ENCODE measurements at places on chromosomes 7 and 10.
A peak's percentile ranks its signal among the peaks of the same experiment; 100 is the strongest.

DNA sequence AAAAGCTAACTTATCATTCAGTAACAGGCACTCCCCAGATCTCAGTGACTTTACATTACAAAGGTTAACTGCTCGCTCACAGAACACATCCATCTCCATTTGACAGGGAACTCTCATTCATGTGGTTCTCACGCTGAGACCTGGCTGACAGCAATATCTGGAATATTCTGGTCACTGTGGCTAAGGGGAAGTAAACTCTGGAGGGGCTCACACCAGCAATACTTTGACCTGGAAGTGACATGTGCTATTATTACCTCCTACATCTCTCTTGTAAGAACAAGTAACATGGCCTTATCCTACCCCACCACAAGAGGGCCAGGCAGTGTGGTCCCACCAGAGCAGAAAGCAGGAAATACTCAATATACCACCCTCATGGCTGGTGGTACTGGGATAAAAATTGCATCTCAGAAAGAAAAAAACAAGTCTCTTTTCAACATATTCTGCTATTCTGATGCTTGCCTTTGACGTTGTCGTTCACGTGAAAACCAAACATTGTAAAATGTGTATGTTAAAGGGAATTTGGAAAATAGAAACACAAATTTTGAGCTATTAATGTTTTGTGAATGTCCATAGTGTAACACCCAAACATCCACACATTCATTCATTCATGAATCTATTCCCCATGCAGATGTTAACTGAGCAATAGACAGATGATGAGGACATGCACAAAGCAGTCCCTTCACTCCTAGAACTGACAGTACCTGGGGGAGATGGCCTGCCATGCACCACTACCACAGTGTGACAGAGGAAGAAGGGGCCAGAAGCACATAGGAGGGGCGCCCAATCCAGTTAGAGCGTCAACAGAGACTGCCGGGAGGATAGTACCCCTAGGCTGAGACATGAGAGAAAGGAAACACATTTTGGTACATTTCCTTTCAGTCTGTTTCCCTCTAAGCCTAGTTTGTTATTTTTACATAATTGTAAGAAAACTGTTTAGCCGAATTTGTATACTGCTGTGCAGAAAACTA is 166.0 kb upstream of the SP4 start:
- peak; percentile 28 for DNase-seq

- no peak for DNase-seq
These were observed 410.3 kb upstream of the SHH start for GRCh38 chr7:156222611-156223010.

- DNase-seq, result no peak
These were observed 4.7 kb downstream of the TMEM236 start for GRCh38 chr10:17756557-17757217.

DNA sequence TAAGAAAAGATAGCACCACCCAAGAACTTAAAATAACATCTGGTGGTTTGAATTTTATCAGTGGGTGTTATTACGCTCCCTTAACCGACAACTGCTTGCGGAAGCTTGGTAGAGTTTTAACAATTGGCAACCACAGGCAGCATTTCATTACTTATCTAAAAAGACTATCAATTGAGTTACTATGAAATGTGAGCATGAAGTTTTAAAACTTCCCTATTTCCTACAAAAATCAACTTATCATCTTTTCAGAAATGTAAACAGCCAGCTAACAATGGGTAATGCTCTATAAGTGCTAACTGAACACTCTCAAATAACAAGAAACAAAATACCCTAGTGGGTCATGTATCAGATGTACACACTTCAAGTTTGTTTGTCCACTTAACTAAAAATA is 68.8 kb downstream of the OSBPL3 start:
- peak; percentile 31 for DNase-seq

GRCh38 chr7:20238754-20239324 is 21.7 kb upstream of the MACC1 start:
- DNase-seq, result no peak

DNA sequence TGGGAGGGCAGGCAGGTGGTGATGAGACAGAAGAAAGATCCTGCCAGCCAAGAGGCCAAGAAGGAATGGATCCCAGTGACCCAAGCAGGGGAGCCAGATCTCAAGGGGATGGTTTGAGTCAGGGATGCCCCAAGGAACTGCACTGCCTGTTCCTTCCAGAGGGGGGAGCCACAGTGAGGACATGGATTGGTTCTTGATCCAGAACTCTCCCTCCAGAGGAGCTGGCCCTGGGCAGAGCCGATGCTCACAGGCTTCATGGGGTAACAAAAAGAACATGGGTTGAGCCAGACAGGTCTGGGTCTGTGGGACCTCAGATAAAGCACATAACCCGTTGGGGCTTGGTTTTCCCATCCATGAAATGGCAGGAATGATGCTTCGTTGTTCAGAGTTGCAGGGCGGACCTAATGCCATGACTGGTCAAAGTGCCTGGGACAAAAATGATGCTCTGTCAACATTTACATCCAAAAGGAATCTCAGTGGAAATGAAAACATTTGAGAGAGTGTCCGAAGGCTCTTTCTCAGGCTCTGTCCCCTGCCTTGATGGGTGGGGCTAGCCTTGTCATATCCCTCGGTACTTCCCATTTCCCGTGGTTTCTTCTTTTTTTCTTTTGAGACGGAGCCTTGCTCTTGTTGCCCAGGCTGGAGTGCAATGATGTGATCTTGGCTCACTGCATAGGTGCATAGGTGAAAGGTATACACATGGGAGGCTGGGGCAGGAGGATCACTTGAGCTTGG is 4.7 kb upstream of the DENND2A start:
- DNase-seq, result peak; percentile 24

DNA sequence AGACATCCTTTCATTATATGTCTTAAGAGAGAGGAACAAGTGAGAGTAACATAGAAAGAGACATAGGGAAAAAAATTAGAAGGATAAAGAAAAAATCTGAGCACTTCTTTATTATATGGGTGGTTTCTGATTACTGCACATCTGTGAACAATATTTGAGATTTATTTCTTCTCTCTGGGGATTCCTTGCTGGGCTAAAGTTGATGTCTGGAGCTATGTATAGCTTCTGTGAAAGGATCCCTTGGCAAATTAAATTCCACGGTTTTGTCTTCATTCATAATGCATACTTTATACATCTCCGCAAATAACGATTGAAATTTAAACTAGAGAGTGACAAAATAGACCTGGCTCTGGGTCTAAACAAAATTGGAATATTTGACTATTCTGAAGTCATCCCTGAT is 232.2 kb upstream of the CTBP2 start:
- DNase-seq, result no peak

- no peak for DNase-seq
These were observed 8.6 kb downstream of the TRIM56 start for GRCh38 chr7:101093906-101094305.

DNA sequence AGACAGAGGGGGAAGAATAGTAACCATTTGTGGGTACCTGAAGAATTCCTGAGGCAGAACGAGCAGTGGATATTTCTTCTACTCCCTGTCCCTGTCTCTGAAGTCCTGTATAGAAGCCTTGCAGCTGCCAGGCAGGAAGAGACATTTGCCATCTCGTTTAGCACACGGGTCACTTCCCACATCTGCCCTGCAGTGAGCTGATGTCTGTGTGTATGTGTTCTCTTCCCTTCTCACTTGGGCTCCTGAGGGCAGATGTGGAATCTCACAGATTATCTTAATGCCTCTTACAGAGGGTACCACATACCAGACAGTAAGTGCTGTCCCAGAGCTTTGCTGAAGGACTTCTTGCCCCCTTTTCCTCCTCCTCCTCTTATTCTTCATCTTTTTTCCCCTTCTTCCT is 14.1 kb upstream of the TRPV6 start:
- DNase-seq, result no peak

GRCh38 chr10:47165711-47166404 is 134.1 kb upstream of the GDF10 start:
- no peak for DNase-seq

DNA sequence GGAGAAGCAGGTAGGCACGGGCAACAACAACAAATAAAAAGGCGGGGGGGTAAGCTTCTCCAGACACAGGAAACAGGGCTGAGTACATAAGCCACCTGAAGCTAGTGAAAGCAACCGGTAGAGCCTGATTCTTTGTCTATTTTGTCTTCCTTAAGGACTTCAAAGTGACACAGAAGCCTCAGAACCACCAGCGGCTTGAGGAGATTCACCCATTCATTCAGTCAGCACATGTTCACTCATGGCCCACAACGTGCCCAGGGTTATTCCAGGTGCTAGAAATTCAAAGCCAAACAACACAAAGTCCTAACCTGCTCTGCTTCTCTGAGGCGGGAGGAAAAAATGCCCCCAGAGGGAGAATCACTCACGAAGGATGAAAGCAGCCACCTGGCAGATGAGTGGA is 69.3 kb upstream of the C7orf33 start:
- DNase-seq, result no peak

DNA sequence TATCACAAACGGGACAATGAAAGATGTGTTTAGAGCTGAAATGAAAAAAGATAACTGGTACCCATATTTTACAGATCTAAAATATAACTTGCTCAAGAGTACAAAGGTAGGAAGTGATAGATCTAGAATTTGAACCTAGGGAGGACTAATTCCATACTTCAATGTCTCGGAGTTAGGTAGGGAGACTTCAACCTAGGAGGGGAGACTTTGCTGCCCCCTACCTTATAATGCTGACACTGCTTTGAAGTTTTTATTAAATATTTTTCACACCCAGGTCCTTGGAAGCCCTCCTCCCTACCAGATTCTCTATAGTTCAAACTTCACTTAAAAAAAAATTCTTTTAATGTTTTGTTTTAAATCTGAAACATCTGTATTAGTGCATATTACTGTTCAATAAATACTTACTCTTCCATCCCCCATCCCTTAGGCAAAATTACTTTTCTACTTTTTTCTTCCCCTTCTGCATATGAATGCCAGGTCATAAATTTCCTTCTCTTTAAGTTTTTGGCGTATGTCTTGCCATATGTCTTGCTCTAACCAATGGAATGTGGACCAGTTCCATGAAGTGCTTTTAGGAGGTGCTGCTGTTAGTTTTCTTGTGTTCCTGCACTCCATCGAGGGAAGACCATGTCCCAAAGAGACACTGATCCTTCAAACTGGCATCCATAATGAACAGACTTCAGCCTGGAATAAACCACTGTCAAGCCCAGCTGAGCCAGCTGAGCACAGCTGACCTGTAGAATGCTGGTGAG is 57.8 kb downstream of the MICU1 start:
- DNase-seq, result no peak

- no peak for DNase-seq
These were observed 952.0 kb upstream of the MBL2 start for GRCh38 chr10:53724581-53724980.

DNA sequence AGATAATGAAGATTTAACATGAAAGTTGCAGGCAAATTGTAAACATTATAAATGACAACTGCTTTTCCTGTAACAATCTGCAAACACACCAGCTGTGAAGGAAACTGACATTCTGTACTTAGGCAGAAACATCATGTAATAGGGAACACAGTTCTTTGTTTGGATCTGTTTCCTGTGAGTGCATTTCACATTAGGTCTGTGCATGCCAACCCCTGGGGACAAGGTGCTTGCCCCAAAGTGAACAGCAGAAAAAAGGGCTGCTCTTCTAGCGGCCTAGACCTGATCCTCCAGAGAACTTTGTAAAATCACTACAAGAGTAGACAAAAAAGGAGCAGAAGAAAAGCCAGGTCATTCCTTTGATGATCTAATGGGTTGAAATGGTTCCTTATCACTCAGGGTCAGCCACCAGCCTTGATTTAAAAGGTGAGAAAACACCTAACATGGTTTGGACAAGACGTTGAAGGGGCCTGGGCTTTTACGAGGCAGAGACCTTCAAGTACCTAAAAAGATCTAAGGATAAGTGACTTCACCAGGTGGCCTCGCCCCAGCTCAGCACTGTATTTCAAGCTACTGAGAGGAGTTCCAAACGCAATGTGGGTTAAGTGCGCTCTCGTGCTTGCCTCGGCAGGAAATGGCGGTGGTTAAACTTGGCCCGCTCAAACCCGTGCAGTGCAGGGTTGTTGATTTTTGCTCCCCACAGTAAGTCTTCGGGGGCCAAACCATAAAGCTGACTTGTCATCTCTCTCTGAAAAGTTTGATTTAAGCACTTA is 249.7 kb downstream of the CREB5 start:
- DNase-seq, result no peak

DNA sequence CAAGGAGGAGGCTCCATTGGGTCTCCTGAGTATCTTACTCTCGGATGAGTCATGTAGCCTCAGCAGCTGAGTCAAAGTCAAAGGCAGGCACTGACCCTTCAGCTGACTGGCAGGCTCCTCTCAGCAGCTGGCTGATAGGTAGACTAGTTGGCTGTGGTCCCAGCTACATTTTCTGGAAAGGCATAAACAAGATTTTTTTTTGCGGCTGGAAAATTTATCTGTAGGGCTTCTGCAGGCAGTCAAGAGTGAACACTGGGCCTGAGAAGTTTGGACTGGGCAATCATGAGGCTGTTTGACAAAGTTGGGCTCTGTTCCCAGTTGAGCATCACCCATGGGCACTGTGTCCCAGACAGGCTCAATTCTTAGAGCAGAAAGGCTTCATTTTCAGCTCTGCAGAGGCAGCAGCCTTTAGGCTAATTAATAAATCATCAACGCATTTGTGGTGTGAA is 796.2 kb downstream of the CCSER2 start:
- no peak for DNase-seq

- no peak for DNase-seq
These were observed 89.3 kb downstream of the DOCK4 start for GRCh38 chr7:112116894-112117293.

DNA sequence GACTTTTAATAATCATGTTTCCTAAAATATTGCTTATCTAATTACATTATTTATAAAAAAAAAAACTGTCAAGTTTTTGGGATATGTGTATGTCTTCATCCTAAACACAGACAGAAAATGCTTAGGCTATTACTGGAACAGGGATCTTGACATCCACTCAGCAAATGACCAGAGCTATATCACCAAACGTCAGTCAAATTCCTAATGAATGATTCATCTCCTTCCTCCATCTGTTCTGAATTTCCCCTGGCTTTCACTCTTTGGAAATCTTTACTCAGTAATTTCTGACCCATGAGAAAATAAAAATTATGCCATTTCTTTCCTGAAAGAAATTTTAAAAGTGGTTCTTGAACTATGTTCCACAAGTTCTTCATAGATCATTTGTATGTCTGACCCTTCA is 552.4 kb upstream of the KCND2 start:
- DNase-seq, result no peak

DNA sequence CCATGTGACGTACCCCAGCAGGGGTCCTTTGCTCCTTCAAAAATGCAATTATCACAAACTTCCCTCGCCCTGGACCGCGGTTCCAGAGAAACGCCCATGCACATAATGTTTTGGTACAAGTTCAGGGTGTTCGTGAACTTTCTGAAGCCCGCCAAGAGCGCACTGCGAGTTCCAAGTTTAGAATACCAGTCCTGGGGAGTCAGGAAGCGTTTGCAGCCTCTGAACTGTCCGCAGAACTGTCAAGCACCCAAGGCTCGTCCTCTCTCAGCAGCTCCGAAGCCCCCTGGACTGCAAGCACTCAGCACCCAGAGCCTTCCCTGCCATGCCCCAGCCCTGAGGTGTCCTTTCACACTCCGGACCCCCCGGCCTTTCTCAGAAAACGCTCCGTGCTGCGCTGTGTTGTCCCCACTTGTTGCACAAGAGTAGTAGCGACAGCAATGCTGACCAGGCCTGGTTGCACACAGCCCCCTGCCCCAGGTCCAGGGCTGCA is 30.3 kb downstream of the CALML3 start:
- no peak for DNase-seq
